ENCODE measurements at places on chromosomes 4 and X. TPM values are rescaled to one million over a fixed set of nuclear protein-coding genes. Genes with fewer than 3 reads are reported as not detected.
A peak's percentile ranks its signal among the peaks of the same experiment; 100 is the strongest.

The CSAG3 gene
- total RNA-seq, result not detected

- no peak for DNase-seq
- H3K4me1 ChIP-seq, result no peaks in the 10 kb centered on the region
- H3K36me3 ChIP-seq, result no peaks in the 10 kb centered on the region
These were observed 368.0 kb downstream of the CCSER1 start for GRCh38 chr4:90495211-90495610.

DNA sequence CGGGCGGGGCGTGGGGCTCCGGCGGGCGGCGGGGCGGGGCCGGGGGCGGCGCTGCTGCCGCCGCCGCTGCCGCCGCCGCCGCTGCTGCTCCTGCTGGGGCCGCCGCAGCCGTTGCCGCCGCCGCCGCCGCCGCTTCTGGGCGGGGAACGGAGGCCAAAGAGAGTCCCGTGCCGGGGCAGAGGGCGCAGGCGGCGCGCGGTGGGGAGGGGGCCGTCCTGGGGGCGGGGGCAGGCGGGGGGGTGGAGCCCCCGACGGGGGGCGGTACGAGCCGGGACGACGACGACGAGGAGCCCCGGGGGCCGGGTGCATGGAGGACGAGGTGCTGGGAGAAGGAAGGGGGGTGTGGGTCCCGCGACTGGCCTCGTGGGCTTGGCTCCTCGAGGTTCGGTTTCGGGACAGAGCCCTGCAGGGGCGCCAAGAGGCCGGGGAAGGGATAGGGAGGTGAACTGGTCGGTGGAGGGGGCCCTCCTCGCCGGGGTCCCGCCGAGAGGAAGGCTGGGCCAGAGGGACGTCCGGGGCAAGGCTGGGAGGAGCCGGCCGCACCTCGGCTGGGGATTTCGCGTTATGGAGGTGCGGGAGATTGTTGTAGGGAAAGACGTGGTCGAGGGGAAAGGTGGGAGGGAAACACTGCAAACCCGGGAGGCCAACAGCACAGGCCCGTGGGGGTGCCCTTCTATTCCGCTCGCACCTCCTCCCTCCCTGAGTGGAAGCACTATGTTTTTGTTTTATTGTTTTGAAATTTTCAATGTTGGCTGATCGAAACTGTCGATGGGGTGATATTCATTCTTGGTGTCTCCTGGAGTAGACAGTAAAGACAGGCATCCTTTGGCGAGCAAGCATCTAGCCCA, 1.9 kb downstream of the BCORL1 start:
- peak overlapping the region; percentile 89 for H3K4me3 ChIP-seq
- H3K36me3 ChIP-seq, result no peaks in the 10 kb centered on the region
- peak overlapping the region; percentile 58 for H3K27ac ChIP-seq
- peaks cover 11% of the 10 kb centered on the region for H3K4me1 ChIP-seq
- H3K27me3 ChIP-seq, result no peaks in the 10 kb centered on the region

DNA sequence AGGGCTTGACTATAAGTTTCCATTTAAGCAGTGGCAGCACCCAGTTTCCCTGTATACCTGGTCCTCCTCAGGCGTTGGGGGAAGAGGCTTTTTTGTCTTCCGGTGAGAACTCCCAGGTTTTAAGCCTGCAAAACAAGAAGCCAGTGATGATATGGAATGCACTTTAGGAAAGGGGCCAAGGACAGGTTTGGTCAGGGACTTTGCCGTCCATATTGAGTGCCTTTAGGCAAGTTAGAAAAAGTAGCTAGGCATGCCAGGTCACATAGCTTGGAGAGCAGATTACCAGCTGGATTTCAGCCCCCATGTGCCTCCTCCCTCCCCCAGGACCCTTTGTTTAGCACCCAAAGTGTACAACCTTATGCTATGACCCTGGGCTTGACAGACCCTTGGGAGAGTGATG, 13.6 kb upstream of the TIMM8A start:
- peaks cover 12% of the 10 kb centered on the region for H3K4me1 ChIP-seq
- H3K27ac ChIP-seq, result no peak overlapping the region
- no peaks in the 10 kb centered on the region for H3K36me3 ChIP-seq
- H3K27me3 ChIP-seq, result peaks cover 8% of the 10 kb centered on the region
- DNase-seq, result no peak

- no peak for DNase-seq
- peaks cover 2% of the 10 kb centered on the region for H3K27me3 ChIP-seq
- H3K4me3 ChIP-seq, result no peak overlapping the region
- no peaks in the 10 kb centered on the region for H3K36me3 ChIP-seq
These were observed 23.8 kb downstream of the SSX1 start for GRCh38 chrX:48278958-48279357.
